ENCODE measurements at places on chromosomes 13 and 19.

- no peak for DNase-seq
Measured at GRCh38 chr13:37348916-37349643, 243.6 kb upstream of the CSNK1A1L start.

GRCh38 chr13:33918199-33918932 lies 100.4 kb downstream of the RFC3 start:
- DNase-seq, result no peak

DNA sequence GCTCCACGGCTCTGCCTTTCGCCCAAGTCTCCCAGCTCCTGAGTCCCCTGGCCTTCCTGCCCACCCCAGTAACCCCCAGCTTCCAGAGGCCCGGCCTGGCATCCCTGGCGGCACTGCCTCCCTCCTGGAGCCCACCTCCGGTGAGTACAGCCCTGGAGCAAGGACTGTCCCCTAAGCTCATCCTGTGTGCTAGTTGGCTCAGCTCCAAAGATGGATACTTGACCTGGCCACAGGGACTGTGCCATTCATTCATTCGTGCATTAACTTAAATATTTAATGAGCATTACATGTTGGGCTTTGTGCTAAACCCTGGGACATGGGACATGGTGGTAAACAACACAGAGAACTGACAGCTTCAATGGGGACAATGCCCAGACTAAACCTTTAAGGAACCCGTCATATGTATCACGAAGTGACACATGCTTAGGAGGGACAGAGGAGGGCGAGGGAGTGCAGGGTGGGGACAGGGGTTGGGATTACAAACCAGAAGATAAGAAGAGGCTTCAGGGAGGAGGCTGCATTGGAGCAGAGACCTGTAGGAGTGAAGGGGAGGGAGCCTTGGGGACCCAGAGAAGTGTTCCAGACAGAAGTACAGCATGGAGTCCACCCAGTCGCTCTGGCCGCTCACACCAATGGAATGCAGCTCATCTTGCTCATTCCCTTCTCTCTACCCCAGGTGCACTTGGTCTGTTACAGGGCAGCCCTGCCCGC lies 6.9 kb upstream of the OVOL3 start:
- DNase-seq, result no peak

- no peak for DNase-seq
Measured at GRCh38 chr19:45469945-45470761, 2.4 kb downstream of the FOSB start.

GRCh38 chr13:24127116-24127631 lies 33.3 kb upstream of the SPATA13 start:
- DNase-seq, result no peak

DNA sequence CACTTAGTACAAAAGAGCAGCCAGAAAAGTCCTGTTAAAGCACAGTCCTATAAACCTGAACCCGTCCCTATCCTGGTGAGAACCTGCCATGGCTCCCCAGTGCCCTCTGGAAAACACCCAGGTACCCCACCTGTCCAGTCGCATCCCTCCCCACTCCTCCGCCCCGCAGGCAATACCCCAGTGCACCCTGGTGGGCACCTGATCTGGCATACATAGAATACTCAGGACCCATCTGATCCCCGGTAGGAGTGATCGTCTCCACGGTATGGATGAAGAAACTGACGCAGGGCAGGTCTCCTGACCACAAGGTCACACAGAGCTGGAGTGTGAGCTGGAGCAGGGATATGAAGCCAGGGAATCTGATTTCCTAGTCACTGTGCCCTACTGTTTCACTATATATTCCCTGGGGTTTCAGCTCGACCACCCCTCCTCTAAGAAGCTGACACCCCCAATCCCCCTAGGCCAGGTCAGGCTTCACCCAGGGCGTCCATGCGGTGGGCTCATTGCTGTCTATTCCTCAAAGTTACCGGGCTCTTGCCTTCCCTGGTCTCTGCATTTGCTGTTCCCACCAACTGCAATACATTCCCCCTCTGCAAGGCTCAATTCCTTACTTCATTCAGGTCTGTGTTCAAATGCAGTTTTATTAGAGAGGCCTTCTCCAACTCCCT lies 12.6 kb downstream of the FBXO46 start:
- DNase-seq, result no peak

DNA sequence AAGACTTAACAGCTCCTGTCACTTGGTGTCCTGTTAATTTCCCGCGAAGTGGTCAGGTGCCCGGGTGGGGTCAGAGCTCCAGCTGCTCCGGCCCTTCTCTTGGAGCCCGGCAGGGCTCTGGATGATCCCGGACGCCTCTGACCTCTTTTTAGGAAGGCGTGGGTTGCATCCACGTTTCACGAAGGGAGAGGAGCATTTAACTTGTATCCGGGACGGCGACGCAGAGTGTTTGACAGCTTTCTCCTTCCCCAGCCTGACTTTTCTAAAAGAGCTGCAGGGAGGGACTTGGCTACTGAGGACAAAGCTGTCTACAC lies 656 bp downstream of the ZNF155 start:
- no peak for DNase-seq

- no peak for DNase-seq
Measured at GRCh38 chr13:43666403-43666802, 120.4 kb downstream of the ENOX1 start.

- DNase-seq, result no peak
Measured at GRCh38 chr19:9702186-9702585, 27.3 kb upstream of the ZNF562 start.

GRCh38 chr13:75521956-75522355 lies 15.7 kb downstream of the COMMD6 start:
- DNase-seq, result no peak

DNA sequence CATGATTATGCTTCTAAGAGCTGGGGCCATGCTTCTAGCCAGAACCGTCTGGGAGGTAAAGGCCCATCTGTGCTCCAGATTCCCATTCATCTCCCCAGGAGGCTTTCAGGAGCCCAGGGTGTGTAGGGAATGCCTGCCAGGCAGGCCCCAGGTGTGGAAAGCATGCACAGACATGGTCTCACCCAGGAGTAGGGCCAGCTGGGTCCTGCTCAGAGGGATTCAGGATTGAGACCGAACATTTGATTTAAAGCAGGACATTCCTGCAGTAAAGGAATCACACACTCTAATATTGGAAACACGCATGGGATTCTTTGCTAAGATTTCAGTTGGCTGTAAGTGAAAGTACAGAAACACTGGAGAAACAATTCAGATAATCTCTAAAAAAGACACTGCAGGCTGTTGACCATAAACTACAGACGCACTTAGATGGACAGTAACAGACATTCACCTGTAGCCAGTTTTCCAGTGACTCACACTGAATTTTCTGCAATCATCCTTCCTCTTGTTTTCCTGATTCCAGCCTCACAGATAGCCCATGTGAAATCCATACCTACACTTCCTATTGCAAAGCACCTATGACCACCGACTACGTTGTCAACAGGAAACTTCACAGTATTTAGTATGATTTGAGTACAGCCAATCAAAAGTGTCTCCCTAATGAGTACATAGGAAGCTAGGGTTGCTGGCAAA lies 257.8 kb downstream of the TBC1D4 start:
- DNase-seq, result no peak

GRCh38 chr13:105814219-105814901 lies 721.1 kb downstream of the EFNB2 start:
- DNase-seq, result no peak

GRCh38 chr13:20219577-20219976 lies 12.5 kb downstream of the GJB6 start:
- no peak for DNase-seq

DNA sequence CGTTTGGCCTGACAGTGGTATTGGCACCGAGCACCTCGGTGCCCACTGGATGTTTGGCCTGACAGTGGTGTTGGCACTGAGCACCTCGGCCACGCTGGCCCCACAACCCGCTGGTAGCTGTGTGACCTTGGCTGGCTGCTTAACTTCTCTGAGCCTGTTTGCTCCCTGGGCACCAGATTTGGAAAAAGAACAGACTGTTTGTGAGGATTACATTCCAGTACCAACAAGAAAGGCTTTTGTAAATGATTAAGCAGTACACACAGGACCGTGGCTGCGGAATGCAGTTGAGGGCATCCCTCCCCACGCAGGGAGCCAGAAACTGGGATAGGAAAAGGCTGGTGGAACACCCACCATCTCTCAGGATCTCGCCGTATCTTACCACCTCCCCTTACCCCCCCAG lies 31.9 kb downstream of the SLC25A42 start:
- no peak for DNase-seq

DNA sequence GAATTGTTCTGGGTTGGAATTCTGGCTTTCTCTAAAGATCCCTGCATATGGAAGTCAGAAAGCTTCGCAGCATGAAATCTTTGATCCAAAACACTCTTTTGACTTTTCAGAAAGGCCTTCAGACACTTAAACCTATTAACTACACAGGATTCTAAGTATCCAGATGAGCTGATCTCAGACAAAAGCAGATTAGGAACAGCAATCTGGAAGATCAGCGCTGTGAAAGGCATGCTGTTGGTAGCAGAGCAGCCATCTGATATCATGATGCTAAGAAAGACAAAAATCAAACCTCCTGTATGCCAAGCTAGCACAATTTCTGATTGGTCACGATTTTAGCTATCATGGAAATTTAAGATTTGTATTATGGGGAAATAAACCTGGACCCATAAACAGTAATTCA lies 589.9 kb downstream of the GPC5 start:
- no peak for DNase-seq

GRCh38 chr19:2556221-2557092 lies 80.5 kb downstream of the GADD45B start:
- no peak for DNase-seq

DNA sequence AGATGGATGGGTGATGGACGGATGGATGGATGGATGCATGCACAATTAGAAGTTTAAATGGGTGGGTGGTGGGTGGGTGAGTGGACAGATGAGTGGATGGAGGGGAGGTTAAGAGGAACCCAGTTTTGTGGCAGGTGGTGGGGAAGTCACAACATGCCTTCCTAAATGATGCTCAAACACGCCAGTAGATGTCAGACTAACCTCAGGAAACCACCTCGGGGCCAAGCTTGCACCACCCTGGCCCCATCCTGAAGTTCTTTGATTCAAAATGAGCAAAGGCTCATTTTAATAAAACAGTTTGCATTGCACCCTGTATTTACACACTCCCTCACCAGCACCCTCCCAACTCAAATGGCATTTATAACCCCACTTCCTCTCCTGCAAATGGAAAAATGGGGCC lies 91.4 kb upstream of the CACNA1A start:
- peak; percentile 68 for DNase-seq

- no peak for DNase-seq
Measured at GRCh38 chr13:26996965-26997752, 174.5 kb downstream of the USP12 start.

DNA sequence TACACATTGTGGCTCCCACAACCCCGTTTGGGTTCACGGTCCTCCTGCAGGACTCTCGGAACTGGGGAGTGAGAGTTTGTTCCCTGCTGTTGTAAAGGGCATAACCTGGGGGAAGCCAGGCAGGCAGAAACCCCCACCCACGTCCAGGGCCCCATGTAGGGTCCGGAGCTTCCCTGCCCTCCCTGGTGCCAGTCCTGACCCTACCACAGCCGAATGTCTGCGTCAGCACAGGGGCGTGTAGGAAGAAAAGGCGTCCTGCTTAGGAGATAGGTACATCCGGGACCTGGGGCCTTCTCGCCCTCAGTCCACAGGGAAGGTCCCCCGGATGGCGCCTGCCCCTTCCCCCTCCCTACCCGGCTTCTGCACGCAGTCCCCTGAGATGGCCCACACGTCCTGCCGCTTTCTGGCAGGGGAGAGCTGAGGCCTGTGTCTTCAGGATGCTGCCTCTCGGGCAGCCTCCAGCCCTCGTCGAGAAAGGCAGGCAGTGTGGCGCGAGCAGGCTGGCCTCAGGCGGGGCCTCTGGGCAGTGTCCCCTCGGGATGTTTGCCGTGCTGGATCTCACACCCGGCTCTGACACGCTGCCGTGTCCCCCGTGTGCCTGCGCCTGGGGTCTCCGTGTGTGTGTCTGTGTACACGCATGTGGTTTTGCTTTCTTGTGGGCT lies 19.1 kb downstream of the CSNK1G2 start:
- DNase-seq, result no peak

DNA sequence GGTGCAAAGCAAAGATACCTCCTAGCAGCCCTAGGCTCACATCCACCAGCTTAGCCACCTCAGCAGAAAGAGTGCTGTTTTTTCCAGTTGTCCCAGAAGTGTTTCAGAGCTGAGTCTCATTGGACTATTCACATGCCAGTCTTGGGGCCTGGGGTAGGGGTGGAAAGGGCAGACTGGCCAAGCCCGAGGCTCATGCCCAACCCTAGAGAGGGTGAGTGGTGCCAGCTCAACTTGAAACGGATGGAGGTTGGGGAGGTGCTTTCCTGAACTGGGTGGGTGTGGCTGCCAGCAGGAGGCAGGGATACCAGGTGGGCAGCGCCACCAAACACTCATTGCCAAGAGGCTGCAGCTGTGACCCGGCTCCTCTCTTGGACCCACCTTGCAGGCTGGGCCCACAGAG lies 116.9 kb downstream of the DPF1 start:
- no peak for DNase-seq

DNA sequence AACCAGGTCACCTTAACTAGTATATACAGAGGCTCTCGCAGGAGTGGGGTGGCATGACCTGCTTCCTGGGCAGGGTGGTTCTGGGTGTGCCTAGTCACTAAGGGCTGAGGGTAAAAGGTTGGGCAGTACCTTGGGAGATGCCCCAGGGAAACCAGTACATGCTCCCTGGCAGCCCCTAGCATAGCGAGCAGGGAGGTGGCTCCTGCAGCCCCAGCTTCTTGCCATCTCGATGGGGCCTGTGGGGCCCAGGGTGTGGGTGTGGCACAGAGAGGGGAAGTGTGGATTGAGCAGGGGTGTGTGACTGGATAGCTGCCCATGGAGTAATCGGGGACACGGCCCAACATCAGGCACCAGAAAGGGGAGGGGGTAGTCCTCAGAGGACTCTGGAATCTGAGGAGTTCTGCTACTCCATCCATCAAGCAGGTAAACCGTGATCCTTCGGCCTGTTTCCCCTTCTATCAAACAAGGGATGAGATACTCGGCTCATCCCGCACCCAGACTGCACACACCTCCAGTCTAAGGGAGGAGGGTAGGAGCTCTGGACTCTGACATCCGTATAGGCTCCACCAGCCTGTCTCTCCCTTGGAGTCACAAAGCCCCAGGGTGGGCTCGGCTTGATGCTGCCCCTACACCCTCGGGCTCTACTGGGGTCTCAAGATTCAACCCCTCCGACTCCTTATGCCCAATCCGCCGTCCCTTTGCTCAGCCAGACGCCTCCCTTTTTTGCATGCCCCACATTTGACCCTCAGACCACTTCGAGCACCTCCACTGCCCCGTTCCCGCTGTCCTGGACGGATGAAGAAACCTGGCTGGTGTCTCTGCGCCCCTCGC lies 1.1 kb downstream of the ZBTB45 start:
- DNase-seq, result no peak

DNA sequence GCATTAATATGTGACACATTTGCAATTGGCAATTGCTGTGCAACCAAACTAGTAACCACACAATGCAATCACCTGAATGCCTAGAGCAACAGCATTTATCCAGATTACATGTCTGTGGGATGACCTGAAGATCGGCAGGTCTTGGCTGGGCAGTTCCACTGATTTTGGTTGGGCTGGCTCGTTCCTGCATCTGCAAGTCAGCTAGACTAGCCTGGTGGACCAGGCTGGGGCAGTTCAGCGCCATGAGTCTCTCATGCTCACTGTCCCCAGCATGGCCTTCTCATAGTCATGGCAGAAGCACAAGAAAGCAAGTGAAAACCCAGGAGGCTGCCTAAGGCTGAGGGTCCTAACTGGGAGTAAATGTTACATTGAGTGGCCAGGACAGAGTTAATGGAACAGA lies 229.1 kb upstream of the TSHZ3 start:
- DNase-seq, result no peak

All from pons (tissue), 1 donor.